ENCODE measurements at places on chromosomes 5 and 9.

- DNase-seq: no peak
Measured at GRCh38 chr9:22817181-22817580, 370.6 kb downstream of the DMRTA1 start.

DNA sequence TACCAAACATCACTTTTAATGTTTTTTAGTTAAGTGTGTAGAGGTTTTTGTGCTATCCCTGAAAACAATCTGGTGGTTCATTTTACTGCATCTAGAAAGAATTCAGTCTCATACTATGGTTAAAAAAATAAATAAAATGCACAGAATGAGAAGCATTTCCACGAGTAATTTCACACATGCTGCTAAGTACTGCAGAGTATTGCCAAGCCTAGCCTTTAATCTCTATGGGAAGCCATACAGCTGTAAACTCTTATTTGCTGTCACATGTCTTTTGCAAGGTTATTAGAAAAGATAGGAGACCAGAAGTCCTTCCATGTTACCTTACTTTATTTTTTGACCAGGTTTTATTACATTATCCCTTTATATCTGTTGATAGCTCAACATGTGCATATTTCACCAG is 37.6 kb upstream of the MAN2A1 start:
- DNase-seq: no peak

- no peak for DNase-seq
Measured at GRCh38 chr9:89116064-89116804, 62.4 kb downstream of the SHC3 start.

GRCh38 chr5:37722236-37723161 is 117.3 kb downstream of the GDNF start:
- DNase-seq: peak; percentile 91

DNA sequence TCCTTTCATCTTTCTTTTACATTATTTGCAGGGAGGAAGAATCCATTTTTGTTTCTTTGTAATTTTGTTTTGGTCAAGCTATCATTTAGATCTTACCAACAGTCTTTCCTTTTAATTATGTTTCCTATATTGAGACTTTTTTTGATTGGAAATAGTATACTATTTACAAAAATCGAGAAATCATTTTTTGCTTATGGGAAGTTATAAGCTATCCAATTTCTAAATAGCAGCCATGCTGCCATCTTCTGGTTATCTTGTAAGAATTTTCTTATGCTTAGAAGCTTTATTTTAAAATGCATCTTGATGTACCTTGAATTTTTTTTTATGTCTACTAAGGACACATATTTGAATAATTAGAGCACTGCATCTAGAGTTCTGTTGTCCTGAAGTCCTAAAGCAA is 821.2 kb downstream of the PTPRD start:
- no peak for DNase-seq

GRCh38 chr5:72137826-72138409 is 30.6 kb downstream of the MAP1B start:
- DNase-seq: no peak

GRCh38 chr9:138025908-138026307 is 148.3 kb downstream of the CACNA1B start:
- no peak for DNase-seq

DNA sequence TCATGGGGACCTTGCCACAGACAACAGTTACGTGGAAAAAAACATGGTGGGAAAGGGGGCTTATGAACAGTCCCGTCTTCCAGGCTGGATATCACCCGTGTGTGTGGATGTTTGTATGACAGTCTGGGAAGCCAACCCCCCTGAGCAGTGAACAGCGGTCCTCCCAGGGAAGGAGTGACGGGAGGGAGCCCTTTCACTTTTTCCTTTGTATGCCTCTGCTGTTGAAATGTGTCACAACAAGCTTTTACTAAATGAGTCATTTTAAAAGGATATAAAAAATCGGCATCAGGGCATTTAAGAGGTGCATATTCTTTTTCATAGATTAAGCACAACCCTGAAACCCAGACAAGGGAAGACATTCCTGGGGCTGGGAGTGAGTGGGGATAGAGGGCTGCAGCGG is 5.1 kb downstream of the MYMK start:
- no peak for DNase-seq

- DNase-seq: no peak
Measured at GRCh38 chr9:2050236-2050635, 35.1 kb downstream of the SMARCA2 start.
